ENCODE measurements at places on chromosomes 11 and 22.

- no peak for DNase-seq
Observed at GRCh38 chr22:48537343-48537680, 1290.4 kb downstream of the BRD1 start.

DNA sequence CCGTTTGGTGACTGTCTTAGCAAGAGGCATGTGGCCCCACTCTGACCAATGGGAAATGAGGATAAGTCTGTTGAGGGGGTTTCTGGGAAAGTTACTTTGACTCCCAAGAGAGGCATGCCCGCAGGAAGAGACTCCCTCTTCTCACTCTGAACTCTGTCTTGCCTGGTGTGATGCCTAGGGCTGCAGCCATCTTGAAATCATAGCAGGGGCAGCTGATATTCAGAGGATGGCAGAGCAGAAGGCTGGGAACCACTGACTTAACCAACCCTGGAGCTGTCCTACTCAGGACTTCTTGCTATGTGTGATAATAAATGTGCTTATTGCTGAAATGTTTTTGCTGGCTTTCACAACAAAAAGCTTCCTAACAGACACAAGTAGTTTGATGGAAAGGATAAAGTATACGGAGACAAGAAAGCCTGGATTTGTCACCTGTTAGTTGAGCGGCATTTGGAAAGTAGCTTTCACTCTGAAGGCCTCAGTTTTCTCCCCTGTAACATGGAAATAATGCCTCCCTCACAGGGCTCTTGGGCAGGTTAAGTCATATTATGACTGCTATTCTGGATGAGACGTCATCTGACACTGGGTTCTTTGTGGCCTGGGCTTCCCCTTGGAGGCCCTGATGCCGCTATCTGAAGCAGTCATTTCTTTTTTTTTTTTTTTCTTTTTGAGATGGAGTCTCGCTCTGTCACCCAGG lies 128.5 kb downstream of the CEP164 start:
- no peak for DNase-seq

GRCh38 chr11:46445920-46446771 lies 54.6 kb upstream of the CHRM4 start:
- no peak for DNase-seq

GRCh38 chr11:121131656-121132055 lies 30.6 kb downstream of the TECTA start:
- no peak for DNase-seq

DNA sequence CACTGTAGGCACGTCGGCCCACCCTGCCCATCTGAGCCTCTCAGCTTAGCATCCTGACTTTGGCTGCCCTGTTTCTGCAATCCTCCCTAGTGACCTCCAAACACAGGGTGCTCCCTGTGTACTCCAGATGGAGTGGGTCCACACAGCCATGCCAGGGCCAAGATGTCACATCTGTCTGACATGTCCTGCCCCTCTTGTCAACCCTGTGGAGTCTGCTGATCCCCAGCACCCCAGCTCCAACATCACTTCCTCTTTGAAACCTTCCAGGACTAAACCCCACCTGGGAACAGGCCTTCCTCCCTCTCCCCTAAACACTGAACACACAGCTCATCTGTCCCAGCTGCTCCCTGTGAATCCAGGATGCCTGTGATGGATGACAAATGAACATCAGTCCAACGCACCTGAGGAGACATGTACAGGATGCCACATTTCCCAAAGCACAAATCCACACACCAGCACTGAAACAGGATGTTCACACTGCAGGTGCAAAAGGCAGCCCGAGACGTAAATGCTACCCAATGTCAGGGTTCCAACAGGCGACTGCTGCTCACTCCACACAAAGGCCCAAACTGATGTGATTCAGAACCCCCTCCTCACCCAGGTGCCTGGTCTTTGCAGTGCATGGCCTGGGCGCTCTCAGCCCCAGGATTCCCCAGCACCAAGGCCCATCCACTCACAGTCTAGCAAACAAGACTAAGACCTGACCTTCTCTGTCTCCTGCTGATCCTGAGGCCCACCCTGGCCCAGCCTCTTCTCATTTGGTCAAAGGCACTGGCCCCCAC lies 2.0 kb upstream of the TSSK2 start:
- DNase-seq: no peak

DNA sequence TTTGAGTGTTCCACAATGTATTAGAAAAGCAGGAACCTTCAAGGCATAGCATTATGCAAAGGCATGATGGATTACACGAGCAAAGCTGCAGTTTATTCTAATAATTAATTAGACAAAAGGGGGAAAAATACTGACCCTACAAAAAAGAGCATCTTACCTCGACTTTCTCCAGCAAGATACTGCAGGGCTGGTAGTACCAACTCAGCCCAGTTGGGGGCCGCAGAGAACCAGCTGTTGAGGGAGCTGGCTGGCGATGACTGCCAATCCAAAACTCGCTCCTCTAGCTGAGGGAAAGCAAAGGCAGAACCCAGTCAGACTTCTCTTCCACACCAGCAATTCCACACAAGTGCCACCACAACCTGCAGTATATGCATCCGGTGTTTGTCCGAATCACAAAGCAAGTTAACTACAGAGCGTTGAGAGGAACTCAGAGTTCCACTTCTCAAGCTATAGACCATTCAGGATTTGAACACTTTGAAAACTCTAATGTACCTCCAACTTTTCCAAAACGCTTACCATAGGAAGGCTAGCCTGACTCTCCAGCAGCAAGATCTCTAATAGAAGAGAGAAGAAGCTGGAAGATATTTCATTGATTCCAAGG lies 13.7 kb downstream of the NFRKB start:
- DNase-seq: no peak

- DNase-seq: peak; percentile 26
Observed at GRCh38 chr22:25081409-25081824, 118.2 kb upstream of the CRYBB3 start.

GRCh38 chr11:70538641-70539359 lies 140.5 kb downstream of the CTTN start:
- DNase-seq: no peak

GRCh38 chr22:23874871-23875270 lies 17.2 kb downstream of the SLC2A11 start:
- DNase-seq: no peak

- no peak for DNase-seq
Observed at GRCh38 chr11:104432981-104433380, 269.0 kb upstream of the PDGFD start.

DNA sequence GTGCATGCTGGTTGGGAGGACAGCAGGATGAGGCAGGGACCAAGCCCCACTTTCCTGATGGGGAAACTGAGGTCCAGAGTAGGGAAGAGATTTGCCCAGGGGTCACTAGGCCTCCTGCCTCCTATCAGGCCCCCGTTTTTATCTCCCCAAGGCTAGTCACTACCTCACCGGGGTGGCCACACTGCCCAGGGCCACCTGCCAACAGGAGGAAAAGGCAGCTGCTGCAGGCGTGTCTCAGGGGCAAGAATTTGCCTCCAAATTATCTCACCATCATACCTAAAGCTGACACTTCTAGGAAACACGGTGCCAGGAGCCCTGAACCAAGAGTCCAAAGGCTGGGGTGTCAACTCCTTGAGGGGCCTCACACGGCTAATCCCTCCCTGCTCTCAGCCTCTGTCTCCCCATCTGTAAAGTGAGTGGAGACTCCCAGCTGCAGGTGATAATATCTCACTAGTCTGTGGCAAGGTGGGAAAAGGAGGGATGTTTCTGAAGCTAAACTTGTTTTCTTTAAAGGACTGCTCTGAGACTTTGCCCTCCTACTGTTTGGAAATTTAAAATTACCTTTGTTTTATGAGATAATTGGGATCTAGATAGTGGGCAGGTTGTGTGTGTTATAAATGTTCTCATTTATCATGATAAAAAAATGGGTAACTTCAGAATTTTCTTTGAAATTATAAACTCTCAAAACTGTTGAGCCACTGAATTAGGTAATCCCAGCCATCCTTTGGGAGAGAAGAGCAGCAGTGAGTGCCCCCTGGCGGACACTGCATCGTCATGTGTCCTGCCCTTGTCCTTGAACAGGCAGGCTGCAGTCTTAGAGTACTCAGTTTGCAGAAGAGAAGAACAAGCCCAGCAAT lies 60.0 kb downstream of the MYO7A start:
- DNase-seq: peak; percentile 71

- DNase-seq: no peak
Observed at GRCh38 chr22:27212102-27212501, 554.7 kb downstream of the MIAT start.

DNA sequence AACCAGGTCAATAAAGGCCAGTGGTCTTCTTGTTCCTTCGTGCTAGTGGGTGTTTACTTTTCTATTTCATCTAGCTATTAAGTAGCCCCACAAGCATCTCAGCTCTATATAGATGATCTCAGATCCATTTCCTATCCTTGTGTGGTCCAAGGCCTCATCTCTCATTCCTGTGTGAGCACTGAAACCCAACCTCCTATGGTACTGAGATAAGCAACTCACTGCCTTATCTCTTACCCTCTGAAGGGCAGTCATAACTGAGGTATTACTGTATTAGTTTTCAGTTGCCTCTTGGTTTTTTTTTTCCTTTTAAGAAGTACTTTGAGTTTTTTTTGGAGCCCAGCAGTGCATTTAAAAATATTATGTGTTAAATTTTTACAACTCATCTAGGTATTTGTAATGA lies 28.3 kb downstream of the ACER3 start:
- DNase-seq: no peak

- DNase-seq: no peak
Observed at GRCh38 chr22:45579806-45580725, 77.4 kb downstream of the FBLN1 start.

GRCh38 chr22:24350627-24351026 lies 76.8 kb upstream of the ADORA2A start:
- DNase-seq: no peak

DNA sequence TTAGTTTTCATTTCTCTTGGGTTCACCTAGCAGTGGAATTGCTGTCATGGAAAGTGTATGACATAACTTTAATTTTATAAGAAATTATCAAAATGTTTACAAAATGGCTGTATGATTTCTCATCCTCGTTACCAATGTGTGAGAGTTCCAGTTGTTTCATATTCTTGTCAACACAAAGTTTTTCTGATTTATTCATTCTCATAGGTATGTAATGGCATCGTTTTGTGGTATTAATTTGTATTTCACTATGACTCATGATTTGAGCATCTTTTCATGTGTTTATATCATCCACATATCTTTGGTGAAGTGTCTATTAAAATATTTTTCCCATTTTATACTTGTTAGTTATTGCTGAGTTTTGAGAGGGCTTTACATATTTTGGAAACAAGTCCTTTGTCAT lies 5.5 kb downstream of the FAM111B start:
- DNase-seq: no peak

DNA sequence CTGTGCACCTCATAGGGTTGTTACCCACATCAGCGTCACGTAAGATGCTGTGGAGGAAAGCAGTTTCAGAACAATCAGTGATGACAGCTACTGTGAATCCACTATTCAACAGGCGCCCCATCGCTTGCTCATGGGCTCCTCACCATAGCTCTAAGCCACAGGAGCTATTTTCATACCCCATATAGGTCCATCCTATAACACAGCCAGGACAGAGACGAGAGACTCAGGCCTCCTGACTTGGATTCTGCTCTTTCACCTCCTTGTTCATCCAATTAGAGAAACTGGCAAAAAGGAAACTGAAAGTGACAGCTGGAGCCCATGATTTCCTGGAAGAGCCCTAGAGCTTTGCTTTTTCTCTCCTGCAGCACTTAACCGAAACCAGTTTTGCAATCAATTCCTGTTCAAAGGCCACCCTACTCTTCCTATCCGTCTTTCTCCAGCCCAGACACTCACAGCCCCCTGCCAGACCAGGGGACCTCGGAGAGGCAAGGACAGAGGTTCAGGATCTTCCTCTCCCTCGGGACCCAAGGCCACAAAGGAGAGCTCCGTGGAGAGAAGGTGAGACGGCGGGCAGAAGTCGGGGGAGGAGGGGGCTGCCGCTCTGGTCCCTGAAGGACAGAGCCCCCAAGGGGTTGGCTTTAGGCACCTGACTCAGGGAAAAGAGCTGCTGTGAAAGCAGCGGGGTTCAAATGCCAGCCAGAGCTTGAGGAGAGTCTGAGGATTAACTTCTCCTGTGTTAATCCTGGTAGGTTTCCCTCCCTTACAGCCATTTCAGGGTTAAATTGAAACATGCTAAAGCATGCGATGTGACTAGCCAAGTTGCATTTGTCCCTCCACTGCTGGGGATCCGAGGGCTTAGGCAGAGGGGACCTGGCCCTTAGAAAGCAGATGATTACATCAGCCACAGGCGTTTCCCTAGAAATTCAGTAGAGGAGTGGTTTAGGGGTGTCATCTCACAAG lies at the start of gene APOL6:
Gene APOL6 (plus strand): TSS at position 381 of the 960 bp plus-strand sequence. CDS start 7,980 bp downstream, outside the sequence.
- peak; percentile 88 for DNase-seq

- DNase-seq: no peak
Observed at GRCh38 chr11:45158210-45158731, 11.8 kb downstream of the PRDM11 start.

- DNase-seq: no peak
Observed at GRCh38 chr11:108495326-108495725, 2.9 kb downstream of the POGLUT3 start.

DNA sequence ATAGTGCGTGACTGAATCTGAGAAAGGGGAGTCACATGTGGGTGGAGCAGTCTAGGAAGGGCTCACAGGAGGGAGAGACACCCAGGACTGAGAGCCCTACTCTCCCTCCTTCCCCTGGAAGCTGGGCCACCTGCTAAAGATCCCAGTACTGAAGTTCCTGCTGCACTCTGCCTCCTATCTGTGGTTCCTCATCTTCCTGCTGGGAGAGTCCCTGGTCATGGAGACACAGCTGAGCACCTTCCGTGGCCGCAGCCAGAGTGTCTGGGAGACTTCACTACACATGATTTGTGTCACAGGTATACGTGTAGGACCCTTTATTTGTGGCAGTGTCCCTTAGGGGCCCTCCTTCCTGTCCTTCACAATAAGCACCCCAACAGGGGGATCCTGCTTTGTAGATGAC lies 19.3 kb downstream of the ART5 start:
- no peak for DNase-seq

- no peak for DNase-seq
Observed at GRCh38 chr22:24027389-24027975, 16.4 kb downstream of the CABIN1 start.

- no peak for DNase-seq
Observed at GRCh38 chr11:47425611-47426010, 628 bp downstream of the PSMC3 start.

DNA sequence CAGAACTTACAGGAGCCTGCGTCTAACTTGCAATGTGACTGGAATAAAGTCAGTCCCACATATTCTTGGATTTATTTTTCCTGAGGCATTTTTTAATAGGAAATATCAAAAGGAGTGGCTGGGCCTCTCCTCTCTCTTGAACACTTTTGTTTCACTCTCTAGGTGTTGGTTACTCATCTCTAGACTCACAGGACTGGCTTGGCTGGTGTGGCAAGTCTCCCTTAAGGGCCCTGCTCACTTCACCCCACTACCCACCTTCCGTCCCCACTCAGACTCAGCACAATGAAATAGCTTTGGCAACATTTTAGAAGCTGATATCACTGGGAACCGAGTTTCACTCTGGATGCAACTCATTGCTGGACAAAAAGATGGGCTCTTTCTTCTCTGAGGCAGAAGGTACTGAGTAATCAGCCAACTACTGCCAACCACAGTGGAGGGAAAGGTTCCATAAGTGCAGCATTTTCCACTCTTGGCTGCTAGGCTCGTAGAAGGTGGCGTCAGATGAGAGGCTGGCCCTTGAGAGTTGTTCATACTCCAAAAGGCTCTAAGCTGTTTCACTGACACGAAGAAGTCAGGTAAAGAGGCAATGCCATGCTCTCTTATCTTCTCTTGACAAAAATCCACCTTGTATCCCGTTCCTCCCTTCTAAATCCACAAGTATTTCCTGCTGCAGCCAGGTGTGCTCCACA lies 390.6 kb downstream of the SOX6 start:
- DNase-seq: no peak

All from MV-4-11 (cell line).